HepG2 (cell line): ENCODE measurements at places on chromosomes 4 and X.

- DNase-seq, result no peak
Measured at GRCh38 chr4:107853444-107854355, 29.0 kb downstream of the SGMS2 start.

DNA sequence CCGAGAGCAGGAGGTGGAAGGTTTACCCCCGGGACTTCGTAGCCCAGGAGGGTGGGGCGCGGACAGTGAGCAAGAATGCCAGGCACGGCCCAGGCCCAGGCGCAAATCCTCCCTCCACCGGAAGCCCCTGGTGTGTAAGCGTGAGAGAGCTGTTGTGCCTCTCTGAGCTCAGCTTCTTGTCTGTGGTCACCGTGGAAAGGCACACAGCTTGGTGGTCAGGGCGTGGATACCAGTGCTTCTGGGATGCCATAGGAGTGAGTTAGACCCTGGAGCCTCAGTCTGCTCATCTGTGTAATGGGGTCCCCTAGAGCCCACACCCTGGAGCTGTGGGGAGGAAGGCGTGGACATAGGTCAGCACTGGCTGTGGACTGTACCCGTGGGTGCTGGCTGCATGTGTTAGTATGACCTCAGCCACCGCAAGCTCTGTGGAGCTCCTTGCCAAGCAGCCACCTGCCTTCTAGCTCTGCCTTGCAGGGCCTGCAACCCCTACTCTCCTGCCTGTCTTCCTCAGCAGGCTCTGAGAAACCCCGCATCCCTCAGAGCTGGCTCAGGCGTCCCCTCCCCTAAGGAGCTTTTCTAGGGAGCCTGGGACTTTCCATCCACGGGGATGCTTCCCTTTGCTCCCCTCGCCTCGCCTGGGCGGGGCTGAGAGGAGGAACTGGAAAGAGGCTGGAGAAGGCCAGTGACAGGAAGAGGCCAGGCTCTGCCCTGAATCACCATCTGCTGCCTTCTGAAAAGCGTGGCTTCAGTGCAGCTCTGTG is 28.0 kb upstream of the AFAP1 start:
- no peak for DNase-seq

GRCh38 chrX:115583496-115584004 is 22.6 kb downstream of the PLS3 start:
- DNase-seq, result no peak

DNA sequence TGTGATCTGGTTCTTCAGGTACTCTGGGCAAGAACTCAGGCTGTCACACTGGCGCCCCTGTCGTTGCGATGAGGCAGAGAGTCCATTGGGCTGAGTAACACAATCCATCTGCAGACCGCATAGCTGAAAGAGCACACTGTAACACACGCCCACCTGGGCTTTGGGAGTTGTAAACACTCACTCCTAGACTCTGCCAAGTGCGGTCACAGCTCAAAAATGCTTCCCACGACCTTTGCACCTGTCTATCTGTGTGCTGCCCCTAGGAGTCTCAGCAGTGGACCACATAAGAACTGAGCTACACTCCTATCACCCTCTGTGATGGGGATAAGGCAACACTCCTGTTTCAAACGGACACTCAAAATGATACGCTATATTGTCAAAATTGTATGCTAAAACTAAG is 2028.3 kb downstream of the PCDH7 start:
- DNase-seq, result peak; percentile 79

DNA sequence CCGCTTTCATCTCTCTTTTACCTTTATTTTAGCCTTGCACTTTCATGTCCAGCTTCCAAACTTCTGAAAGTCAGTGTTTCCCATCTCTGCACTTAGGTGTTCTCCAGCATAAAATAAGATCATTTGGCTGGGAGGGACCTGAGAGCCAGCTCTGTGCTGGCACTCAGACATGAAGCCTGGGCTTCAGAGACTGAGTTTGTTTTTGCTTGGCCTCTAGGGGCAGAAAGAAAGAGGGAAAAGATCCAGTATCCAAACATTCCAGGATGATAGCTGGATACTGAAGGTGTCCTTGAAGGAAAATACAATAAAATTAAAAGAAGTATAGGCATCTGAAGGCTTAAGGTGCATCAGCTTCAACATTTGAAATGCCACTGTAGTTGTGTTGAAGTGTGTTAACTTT is 202.4 kb upstream of the ZIC3 start:
- DNase-seq, result no peak

DNA sequence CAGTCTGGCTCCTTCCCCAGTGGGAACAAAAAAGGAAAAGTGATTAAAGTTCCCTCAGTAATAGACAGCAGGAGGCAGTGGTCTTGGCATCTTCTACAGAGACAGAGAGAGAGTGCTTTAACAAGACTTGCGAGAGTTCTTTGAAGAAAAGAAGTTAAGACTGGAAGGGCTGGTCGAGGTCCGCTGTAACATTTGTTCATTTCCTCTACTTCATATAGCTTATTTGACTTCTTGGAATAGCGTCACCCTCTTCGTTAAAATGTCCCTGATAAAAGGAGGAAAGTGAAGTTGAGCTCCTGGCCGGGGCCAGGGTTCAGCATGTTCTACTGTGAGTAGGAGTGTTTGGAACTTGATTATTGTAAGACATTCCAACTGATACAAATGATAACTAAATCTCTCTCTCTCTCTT is 179.8 kb downstream of the SLIT2 start:
- DNase-seq, result no peak

DNA sequence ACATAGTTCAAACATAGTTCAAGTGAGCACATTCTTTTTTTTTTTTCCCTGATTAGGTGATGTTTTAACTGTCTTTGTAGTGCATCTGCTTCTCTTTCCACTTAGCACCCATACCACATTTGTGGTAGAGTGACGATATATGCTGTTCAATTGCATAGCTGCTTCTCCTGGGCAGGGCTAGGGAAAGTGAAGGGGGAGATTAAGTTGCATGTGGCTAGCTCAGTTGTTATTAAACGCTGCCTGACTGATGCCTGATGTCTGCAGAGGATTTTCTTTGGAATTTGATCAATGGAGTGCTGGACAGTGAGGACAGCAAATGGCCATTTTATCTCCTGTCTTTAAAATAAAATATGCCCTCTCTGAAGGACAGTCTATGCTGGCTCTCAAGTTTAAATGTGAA is 63.7 kb downstream of the ANK2 start:
- no peak for DNase-seq

- DNase-seq, result no peak
Measured at GRCh38 chr4:15425520-15425919, 2.3 kb upstream of the C1QTNF7 start.

DNA sequence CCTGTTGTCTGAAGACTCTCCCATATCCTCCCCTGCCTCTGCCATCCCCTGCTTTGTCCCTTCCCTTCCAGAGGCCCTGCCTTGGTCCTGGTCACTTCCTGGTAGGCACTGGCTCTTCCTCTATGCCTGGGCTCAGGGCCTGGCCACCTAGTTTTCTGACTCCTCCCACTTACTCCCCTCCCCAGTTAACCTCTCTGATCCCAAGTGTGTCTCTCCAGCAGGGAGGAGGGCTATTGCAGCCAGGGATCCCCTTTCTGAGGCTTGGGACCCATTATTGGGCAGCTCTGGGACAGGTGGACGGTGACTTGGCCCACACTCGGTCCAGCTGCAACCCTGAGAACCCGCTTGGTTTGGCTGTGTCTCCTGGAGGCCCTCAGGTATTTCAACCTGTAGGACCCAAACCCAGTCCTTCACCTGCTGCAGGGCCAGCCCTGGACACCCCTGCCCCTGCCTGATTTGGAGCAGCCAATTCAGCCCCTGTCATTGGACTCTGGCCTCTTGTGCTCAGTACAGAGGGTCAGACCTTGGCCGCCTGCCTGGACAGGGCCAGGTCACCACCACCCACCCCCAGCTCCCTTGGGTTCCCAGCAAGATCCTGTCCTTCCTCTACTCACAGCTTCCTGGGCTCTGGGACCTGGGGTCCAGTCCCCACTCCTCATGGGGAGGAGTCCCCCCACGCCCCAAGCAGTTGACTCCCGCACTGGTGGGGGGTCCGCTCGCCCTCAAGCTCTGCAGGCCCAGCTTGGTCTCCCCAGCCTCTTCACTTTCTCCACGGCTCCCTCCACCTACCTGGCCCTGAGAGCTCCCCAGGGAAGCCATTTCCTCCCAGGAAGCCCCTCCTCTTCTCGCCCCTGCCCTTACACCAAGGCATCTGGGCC is 1.1 kb upstream of the SH3BP2 start:
- no peak for DNase-seq

GRCh38 chr4:26992657-26993361 is 132.2 kb downstream of the STIM2 start:
- no peak for DNase-seq

DNA sequence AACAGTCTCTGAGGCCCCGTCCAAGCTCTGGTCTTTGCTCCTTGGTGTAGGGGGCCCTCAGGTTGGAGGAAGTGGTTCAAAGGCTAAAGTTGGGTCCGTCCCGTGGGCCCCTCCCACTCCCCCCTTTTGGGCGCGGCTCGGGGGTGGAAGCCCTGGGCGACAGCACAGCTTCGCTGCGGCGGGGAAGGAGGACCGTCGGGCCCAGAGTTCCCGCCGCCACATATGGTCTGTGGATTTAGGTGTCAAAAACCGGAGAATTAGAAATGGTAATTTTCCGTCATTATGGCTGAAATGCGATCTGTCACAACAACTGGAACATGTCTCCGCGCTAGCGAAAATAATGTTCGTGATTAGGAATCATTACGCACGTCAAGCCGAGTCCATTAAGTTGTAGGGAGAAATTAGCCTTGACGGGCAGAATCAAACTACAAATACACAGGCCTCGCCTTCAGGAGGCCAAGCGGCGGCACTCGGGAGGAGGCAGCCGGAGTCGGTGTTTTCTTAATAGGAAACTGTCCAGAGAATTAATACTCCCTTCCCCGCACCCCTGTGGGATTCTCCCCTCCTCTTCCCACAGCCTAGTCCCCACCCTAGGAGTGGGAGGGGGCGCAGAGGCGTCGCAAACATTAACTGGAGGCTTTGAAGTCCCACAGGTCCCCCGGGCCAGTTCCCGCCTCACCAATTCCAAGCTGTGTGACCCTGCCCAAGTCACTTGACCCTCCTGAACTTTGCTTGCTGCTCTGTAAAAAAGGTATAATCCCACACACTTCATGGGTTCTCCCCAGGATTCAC is 15.0 kb downstream of the NKX3-2 start:
- DNase-seq, result no peak

- DNase-seq, result no peak
Measured at GRCh38 chr4:24666316-24666715, 82.0 kb upstream of the DHX15 start.

GRCh38 chrX:38426785-38427184 is 74.4 kb downstream of the OTC start:
- DNase-seq, result no peak

DNA sequence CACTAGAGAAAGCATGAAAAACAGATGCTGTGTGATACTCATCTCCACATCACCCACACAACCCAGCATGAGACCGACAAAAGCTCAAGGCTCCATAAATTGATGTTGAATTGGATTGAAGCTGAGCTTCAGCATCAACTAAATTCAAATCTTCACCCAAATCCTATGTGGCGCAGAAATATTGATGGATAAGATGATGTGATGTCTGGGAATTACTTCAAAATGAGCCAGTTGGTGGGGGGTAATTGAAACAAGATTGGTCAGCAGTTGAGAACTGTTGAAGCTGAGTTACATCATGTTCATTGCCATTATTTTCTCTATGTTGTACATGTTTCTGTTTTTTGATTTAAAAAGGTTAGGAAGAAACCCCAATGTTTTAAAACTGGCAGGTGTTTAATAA is 166.5 kb upstream of the STS start:
- DNase-seq, result no peak

GRCh38 chr4:146267826-146268225 is 53.5 kb downstream of the REELD1 start:
- no peak for DNase-seq

DNA sequence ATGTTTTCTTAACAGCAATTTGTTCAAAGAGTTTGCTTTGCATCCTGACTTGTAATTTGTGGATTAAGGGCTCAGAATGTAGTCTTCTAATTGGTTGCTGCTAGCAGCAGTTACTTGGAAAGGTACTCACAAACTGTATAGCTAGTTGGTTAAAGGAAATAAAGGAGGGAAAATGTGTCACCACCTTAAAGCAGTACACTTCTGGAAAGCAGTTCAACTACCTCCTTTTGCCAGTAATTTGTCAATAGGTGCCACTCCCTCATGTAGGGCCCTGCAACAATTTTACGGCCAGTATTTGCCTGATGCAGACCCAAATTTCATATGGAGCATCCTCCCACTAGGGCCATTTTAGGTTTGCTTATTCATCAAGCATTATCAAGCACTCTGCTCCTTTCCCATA is 20.8 kb downstream of the AMOT start:
- DNase-seq, result no peak

DNA sequence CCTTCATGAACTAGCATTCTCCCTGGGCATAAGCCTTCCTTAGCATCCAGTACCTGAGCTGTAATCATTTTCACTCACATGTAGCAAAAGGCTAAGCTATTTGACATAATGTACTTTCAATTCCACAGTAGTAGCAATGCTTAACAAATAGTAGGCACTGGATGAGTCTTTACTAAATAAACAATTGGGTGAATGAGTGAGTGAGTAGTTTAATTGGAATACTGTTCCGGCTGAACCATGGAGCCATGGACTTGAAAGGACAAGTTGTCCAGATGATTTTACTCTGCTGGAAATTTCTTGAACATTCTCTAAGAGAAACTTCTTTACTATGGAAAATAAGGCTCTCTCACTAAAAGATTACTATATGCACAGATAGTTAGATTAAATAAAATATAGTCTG is 159.3 kb downstream of the FAM47B start:
- no peak for DNase-seq

- DNase-seq, result no peak
Measured at GRCh38 chrX:39335513-39336235, 534.4 kb downstream of the MID1IP1 start.

GRCh38 chrX:156000361-156000926 is 2.9 kb downstream of the IL9R start:
- no peak for DNase-seq

- no peak for DNase-seq
Measured at GRCh38 chr4:17096692-17097091, 198.2 kb upstream of the LDB2 start.

GRCh38 chr4:102868781-102869568 is at the start of gene CISD2:
Gene CISD2, plus strand, starts transcription at chr4:102868992. Its CDS starts 93 bp downstream, at chr4:102869085.
- peak; percentile 78 for DNase-seq

GRCh38 chrX:69554321-69554947 is 50.3 kb downstream of the NALF2 start:
- DNase-seq, result peak; percentile 24

- no peak for DNase-seq
Measured at GRCh38 chr4:8115916-8116315, 42.7 kb downstream of the ABLIM2 start.

DNA sequence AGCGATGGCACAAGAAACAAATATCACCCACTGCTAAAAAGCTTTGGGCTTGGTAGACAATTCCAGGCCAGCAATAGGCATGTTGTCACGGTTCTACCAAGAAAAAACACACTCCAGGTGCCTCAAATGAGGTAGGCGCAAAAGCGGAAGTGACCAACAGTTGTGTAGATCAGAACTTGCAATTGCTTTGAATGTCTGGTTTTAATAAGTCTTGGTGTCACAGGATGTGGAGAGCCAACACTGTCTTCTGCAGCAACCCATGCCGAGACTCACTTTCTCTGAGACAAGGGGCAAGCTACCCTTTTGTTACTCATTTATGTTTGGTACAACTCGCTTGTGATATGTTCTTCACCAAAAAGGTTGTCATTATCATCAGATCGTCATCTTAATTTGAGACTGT is 188.8 kb downstream of the HS6ST2 start:
- DNase-seq, result no peak
